Right kidney (tissue), 9 donors: ENCODE measurements at places on chromosomes 1 and 21.

DNA sequence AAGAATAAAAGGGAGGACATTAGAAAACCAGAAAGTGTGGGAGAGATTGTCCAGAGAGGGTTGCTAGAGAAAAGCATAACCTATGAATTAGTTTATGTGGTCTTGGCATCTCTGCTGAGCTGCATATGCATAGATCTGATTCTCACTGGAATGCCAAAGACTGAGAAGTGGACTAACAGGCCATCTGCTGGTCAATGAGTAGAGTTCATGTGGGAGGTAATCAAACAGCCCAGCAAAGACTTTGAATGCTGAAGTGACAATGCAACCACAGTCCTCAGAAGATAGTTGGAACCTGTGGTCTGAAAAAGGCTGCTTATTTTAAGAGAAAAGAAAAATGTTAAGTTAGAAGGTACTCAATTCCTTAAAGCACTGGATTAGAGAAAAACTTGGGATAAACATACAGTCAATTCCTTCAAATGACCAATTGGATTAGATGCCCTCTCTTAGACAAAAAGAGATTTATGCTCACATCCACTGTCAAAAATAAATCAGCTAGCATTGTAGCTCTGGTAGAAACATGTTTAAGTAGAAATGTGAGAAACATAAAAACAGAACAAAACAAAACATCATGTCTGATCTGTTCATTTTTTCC is 382.8 kb downstream of the AMY1C start:
- peak; percentile 1 for DNase-seq

DNA sequence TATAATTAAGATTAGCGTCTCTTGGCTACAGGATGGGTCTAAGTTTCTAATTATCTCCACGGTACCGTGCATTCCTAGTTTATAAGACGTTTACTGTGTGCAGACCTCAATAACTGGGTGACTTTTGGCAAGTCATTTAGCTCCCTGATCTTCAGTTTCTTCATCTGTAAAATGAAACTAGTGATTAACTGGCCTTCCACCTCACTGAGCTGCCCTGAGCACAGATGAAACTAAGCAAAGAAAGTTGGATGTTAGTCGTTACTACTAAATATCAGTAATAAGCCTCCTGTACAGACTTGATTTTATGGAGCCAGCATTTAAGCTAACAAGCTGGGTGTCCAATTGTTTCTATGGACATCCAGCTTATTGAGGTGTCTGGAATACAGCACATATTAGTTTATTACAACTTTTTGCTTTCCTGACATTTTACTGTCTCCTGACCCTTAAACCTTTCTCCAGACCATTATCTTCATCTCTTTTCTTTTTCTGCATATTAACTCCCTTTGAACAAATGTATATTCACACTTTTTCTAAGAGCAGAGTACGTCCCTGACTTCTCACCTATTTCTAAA is 1.1 kb downstream of the CR2 start:
- peak; percentile 5 for DNase-seq

DNA sequence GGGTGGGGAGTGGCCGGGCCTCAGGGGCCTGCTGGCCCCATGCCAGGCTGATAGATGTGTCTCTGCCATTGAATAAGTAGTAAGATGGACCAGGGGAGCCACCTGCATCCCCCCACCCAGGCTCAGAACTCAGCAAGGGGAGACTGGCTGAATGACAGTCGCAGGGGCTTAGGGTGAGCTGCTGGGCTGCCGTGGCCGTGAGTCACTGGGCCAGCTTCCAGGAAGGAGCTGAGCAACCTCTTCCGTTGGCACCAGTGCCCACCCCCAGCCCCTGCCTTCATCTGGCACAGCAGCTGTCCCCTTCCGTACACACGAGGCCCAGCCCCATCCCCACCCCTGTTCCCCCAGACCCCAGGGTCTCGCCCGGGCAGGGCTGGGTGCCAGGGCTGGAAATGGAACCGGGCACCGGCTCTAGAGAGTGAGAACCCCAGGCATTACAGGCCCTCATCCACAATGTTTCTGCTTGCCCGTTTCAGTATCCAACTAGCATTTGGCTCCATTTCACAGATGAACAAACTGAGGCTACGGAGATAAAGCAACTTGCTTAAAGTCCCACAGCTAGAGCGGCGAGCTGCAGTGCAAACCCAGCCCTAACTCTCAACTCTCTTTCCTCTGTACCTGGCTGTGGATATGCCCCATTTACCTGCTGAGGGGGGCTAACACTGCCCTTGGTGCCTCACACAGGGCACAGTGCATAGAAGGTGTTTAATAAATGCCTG is 10.2 kb downstream of the WNT4 start:
- no peak for DNase-seq

- DNase-seq, result no peak
These were observed 220.4 kb downstream of the TPR start for GRCh38 chr1:186154651-186155050.

DNA sequence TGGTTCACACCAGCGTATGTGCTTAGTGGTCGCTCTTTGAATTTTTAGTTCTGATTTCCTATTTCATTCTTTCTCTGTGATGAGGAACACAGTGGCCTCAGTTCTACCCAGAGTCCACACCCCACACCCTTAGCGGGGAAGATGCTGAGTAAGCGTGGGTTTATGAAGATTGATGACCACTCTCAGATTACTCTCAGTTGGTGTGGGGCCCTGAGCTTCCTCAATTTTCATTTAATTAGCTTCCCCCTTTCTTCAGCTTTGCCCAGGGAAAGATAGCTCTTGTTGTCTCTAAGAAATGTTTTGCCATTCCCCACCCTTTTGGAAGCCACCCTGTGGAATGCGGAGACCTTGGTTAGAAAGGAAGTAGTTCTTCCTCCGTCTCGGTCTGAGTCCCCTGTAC is 299.9 kb upstream of the PROX1 start:
- DNase-seq, result no peak

DNA sequence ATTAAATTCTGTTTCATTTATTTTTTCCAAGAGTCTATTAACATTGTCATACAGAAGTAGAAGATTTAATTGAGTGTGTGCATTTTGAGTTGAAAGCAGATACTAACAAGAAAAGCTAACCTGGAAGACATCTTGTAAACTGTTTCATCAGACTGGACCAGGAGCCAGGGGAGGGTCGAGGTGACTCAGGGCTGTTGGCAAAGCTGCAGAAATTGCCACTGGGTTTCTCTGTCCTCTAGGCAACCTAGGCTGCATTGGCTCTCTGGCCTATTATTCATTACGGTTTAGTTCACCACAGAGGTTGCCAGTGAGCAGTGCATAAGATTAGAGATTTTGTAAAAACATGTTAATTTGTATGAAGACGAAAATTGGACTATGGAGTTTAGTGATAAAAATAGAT is 27.5 kb downstream of the ERG start:
- DNase-seq, result no peak

GRCh38 chr1:156117414-156118176 is 3.1 kb downstream of the LMNA start:
- no peak for DNase-seq

- DNase-seq, result no peak
These were observed 266.7 kb upstream of the RAB4A start for GRCh38 chr1:229004066-229004833.

GRCh38 chr1:71390518-71390917 is 309.7 kb upstream of the ZRANB2 start:
- DNase-seq, result no peak

DNA sequence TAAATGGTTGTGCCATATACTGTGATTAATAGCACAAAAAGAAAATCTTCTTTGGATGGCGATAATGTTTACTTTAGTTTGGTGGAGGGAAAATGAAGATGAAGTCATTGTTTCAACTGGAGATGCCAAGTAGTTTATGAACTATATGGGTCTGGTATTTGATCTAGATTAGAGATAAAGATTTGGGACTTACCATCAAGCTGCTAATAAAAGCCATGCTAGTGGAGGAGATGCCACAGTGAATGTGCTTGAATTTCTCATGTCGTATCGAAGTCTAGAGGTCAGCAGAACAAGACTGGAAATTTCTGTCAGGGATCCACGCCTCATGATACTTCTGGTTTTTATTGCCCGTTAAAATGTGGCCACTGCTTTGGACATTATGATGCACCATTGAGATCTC is 742.0 kb downstream of the NCAM2 start:
- no peak for DNase-seq

DNA sequence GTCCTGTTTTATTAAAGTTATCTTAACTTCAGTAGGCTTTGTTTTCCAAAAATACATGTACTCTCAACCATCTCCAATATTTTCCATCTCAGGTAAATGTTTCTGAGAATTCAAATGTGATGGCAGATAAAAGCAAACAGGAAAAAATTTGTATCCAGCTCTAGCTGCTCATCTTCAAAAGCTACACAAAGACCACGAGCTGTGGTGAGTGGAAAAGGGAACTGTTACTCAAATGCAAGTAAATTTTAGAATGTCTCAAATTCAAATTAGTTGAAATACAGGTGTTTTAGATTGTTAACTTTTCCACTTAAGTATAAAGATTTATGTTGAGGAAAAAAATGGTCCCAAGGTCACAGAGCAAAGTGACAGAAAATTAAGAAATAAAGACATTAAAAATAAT is 216.0 kb downstream of the SLC45A1 start:
- no peak for DNase-seq

DNA sequence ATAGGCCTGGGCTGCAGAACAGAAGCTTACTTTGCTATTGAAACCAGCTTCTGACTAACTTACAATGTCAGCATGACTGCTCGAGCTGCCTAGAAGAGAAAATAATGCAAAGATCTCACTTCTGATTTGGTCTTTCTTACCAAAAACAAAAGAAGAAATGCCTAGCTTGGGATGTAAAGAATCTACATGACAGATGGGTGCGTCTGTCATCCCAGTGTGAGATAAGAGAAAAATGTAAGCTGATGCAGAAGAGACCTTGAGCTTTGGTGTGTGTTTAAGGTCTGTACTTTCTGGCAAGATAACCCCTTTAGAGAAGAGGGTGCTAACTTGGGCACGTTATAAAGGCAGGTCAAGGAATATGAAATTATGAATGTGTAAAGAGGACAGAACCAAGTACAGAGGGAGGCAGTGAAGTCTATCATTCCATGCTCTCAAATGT is 3.6 kb downstream of the FAM20B start:
- DNase-seq, result no peak

DNA sequence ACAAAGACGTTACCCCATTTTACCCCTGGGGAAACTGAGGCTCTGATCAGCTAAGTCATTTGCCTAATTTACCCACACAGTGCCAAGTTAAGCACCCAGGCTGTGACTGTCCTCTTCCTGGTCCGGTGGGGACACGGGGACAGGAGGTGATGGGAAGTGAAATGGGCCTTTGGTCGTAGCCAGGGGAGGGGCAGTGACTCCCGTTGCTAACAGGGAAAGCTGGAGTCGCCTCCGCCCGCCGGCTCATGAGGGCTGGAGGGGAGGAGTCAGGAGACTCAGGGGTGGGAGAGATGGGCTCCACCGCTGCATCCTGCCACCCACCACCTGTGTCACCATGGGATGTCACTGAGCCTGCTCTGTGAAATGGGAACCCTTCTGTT is 139.3 kb downstream of the PGBD5 start:
- no peak for DNase-seq

DNA sequence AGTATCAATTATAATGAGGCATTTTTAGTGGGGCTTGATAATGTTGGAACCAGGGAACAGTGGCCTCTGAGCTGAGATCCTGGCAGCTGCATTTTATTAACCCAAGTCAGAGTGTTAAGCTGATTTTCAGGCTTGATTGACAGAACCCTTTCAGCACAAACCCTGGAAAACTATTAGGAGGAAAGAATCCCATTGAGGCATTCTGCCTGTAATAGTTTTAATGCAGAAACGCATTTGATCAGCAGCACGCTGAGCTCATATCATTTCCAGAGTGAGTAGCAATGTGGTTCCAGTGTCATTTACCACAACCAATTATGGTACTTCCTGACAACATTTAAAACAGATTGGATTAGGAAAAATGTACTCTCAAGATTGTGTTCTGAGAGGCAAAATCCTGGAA is 78.3 kb upstream of the BARHL2 start:
- no peak for DNase-seq

- DNase-seq, result no peak
These were observed 5.9 kb upstream of the MXRA8 start for GRCh38 chr1:1364266-1364665.

DNA sequence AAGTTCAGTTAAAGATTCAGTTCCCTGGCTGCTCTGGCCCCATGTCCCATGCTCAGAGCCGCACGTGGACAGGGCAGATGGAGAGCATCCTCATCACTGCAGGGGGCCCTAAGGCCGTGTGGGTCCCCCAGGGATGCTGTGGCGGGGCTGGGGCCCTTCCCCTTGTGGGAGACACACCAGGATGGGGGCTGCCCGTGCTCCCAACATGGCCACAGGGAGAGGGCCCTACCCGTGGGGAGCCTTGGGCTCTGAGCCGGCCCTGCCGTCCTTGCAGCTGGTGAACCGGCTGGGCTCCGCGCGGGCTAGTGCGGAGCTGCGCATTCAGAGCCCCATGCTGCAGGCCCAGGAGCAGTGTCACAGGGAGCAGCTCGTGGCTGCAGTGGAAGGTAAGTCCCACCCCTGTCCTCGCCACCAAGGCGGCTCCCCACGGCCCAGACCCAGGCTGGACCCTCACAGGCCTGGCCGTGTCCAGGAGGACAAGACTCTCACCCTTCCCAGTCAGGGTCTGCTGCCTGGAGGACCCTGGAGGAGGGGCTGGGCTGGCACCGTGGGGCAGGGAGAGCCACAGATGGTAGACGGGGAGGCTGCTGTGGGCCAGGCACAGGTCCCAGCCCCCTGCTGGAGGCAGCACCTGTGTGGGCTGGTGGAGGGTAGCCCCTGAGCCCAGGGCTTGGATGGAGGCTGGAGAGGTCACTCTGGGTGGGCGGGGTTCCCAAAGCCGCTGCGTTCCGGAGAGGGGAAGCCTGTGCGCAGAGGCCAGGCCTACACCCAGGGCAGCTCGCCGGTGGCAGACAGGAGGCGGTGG is 53.8 kb downstream of the TRIM11 start:
- no peak for DNase-seq

- DNase-seq, result no peak
These were observed 271.6 kb downstream of the KCNJ6 start for GRCh38 chr21:37644636-37645035.

GRCh38 chr21:45865106-45865835 is 116.3 kb upstream of the COL6A1 start:
- no peak for DNase-seq

DNA sequence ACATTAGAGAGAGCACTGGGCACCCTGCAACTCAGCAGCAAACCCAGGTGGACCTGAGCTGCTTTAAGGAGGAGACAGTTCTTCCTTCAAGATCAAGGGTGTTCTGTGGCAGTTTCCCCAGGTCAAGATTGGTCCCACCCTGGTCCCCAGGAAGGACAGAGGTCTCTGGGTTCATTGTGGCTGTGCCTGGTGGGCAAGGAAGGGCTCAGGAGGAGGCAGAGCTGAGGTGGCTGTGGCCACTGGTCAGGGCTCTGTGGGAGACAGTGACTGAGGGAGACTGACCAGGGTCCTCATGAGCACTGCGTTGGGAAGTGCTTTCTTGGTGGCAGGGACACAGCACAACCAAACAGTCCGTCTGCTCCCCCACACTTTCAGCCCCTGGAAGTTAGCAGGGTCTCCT is 141.3 kb downstream of the FCRL5 start:
- no peak for DNase-seq

GRCh38 chr1:3902571-3903091 is 2.6 kb upstream of the C1orf174 start:
- no peak for DNase-seq

GRCh38 chr21:28177124-28177523 is 815.6 kb downstream of the LTN1 start:
- no peak for DNase-seq
